ENCODE measurements at places on chromosomes 11 and 22.

DNA sequence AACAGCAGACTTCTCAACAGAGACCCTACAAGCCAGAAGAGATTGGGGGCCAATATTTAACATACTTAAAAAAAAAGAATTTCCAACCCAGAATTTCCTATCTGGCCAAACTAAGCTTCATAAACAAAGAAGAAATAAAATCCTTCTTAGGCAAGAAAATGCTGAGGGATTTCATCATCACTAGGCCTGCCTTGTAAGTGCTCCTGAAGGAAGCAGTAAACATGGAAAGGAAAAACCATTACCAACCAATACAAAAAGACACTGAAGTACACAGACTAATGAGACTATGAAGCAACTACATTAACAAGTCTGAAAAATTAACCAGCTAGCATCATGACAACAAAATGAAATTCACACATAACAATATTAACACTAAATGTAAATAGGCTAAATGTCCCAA, 947.9 kb upstream of the CHORDC1 start:
- no peak for DNase-seq

DNA sequence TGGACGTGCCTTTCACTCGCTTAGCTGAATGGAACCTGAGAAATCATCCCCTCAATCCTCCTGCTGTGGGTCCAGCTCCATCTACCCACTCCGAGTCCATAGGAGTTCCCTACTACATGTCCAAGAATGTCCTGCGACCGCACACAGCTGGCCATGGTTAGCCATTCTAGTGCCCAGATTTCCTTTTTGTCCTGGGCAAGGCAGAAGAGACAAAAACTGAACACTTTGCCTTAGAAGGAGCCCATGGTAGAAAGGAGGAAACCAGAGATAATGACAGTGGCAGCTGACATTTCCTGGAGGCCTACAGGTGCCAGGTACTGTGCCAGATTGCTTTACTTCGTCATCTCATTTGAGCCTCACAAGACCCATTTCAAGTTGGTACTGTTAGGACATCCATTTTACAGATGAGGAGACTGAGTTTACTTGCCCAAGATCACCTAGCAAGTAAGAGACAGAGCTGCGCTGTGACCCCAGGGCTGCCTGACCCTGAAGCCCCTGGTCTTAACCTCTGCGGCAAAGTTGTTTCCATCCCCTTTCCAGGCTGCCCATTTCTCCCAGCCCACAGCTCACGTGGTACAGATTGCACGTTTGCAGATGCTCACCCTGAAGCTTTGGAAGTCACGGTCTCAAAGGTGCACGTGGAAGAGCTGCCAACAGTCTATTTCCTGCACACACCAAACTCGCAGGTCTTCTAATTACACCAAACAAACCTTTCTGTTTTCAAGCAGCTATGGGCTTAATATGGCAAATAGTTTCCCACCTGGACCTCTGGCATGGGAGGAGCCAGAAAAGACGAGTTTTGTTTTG, 112.7 kb downstream of the ZBTB16 start:
- no peak for DNase-seq

DNA sequence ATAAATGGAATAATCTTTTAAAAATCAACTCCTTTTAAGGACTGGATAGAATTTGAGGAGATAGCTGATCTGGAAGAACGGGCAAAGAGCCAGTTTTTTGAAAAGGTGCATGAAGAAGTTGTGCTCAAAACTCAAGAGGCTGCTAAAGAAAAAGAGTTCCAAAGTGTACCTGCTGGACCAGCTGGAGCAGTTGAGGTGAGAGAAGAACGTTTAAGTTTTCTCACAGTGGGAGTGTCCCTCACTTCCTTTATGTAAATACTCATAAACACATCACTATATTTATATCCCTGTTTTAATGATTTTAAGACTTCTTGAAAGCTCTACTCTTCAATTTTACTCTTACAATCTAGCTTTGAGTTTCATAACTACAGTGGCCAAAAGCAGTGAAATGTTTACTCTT, 11.7 kb upstream of the ANKRD42 start:
- DNase-seq: no peak

DNA sequence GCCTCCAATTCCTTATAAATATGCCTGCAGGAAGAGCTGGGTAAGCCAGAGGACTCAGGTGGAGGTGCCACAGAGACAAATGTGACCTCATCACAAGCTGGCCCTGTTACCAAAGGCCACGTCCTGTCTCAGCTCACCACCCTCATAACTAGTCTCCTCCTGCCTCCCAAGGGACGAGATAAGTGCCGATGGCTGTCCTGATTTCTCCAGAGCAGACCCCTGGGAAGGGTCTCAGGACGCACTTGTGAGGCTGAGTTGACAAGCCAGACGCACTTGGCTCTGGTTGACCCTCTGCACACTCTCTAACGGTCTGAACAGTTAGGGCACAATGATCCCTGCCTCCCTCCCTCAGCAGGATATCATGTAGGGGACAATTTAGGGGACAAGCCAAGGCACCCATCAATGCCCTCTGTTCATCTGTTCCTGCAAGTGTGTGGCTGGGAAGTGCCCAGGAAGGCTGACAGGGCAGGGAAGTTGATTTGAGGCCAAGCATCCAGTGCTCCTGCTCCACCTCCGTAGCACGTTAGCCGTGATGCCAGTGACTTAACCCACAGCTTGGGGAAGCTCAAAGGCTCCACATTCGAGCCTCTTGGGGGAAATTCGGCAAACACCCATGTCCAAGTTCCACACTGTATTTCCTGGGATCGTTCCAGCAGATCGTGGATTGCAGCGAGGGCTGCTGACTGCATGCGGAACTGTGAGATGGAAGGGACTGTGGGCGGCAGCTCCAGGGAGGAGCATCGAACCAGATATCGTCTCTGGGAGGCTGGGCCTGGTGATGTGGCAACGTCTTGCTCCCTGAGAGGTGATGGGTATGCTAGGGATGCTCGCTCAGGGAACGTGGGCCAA, 2.8 kb downstream of the SMIM38 start:
- DNase-seq: no peak

GRCh38 chr22:45756558-45756957, 84.9 kb downstream of the ATXN10 start:
- DNase-seq: no peak

DNA sequence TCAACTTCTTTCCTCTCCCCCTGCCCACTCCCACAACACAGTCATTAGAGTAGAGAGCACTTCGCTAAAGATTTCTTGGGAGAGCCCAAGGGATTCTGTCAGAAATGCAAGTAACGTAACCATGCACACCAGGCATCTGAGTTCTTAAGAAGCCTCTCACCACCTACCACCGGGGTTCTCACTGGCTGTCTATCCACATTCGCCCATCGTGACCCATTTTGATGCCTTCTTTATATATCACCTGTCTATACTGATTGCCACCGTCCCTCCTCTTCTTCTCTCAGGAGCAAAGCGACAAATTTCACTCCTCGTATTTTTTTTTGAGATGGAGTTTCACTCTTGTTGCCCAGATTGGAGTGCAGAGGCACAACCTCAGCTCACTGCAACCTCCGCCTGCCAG, 23.9 kb upstream of the RASD2 start:
- DNase-seq: no peak

DNA sequence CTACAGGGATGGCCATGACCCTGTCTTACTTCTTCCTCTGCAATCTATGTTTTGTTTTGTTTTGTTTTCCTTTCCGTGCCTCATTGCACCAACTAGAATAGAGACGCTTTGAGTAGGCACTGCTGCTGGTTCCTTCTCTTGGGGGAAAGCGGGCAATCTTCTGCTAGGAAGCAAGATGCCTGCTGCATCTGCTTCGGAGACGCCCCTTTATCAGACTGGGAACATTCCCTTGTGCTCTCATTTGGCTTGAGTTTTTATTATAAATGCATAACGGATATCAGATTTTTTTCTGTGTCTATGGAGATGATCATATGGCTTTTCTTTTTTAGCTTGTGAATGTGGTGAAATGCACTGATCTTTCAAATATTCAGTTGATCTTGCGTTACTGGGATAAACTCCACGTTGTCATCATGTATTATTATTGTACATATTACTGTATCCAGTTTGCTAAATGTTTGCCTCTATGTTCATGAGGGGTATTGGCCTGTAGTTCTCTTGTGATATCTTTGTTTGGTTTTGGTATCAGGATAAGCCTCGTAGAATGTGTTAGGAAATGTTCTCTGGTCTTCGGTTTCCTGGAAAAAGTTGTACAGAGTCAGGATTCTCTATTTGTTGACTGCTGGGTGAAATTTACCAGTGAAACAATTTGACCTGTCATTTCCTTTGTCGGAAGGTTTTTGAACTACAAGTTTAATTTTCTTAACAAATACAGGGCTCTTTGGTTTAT, 23.4 kb upstream of the KRTAP5-6 start:
- DNase-seq: no peak

- no peak for DNase-seq
Observed at GRCh38 chr11:86589856-86590589, 82.4 kb downstream of the ME3 start.

DNA sequence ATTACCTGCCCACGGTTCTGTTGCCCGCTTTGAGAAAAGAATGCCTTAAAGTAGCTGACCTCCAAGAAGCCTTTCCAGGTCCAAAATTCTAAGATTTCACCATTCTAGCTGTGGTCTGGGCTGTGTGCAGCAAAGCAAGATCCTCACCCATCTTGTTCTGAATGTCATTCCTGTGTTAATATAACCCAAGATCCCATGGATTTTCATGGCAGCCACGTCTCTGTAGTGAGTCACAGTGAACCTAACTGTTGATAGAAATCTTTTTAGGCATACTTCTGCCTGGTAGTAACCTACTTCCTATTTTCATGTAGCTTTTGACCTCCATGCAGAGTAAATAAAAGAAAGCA, 210.0 kb downstream of the NAV2 start:
- no peak for DNase-seq

DNA sequence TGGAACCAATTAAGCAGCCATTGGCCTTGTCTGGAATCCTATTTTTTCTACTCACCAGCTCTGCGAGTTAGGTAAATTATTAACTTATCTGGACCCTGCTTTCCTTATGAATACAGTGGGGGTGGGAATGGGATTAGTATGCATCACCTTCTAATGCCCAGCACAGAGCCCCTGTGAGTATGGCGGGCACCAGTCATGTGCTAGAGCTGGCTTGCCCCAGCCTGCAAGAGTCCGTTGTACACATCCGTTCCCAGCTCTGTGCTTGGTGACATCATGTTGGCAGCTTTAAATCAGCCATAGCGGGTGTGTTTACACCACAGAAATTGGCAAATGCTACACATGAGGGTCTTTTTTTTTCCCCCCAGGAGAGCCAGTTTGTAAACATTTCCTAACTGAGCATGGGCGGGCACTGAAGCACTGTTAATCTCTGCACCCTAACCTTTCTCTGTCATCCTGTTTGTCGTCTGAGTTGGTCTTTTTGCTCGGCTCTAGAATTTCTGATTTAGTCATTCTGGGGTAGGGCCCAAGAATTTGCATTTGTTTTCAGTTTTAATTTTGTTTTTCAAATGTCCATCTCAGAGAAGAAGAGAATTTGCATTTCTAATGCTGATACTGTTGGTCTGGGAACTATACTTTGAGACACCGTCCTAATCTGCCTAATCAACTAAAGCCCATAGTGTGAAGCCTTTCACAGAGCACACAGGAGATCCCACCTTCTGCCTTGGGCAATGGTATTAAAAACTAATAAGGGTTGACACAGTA, 130.3 kb upstream of the TBCEL start:
- DNase-seq: no peak

DNA sequence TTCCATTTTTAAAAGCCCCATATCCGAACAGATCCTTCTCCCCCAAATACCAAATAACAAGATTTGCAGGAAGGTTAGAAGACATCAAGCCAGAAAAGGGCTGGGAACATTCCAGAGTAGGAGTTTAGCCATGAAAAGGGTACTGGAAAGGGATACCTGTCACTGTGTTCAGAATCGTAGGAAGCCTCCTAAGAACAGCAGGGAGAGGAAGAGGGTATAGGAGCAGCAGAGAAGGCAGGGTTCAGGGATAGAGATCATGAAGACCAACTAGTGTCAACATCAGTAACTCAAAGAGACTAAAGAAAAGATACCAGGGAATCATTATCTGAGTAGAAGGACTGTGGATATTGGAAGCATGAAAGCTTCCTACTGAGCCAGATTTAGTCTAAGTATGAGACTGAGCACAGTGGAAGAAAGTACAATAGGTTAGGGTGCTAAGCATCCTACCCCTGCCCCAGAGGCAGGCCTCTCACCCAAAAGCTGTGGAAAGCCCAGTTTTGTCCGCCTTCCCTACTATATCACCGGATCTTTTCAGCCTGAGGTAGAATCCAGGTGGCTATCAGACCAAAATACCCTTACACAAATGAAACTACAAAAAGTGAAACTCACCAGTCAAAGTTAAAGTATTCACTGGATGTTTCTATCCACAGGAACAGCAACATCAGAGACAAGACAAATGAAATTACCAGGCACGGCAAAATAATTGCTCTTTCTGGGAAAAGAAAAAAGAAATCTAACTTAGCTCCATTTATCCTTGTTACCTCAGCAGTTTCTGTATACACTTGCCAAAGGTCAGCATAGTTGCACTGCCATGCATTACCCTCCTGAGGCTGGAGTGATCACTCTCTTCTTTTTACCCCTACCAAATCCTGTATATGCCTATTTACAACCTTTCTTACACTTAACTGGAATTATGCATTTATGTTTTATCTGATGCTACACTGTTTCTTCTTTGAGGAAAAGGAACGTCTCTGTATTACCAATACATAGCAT, 16.7 kb downstream of the GDPD4 start:
- no peak for DNase-seq

- DNase-seq: no peak
Observed at GRCh38 chr22:50260434-50260800, 1.1 kb downstream of the MAPK12 start.

DNA sequence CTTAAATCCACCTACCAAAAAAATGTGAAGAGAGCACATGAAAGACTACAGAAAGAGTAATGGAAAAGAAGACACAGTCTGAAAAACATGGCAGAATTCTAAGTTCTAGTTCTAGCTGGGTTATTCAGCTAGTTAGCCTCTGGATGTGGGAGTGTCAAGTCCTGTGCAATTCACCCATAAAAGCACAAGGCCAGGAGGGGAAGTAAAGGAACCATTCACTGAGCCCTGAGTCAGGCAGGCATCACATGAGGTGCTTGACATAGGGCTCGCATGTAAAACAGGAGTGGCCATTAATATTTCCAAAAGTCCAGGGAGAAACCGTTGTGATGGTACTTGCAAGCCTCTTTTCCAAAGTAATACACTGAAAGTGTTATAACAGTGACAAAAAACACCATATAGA, 103.7 kb downstream of the GAB2 start:
- DNase-seq: no peak

GRCh38 chr11:121582296-121582695, 129.5 kb upstream of the SORL1-AS1 start:
- no peak for DNase-seq

DNA sequence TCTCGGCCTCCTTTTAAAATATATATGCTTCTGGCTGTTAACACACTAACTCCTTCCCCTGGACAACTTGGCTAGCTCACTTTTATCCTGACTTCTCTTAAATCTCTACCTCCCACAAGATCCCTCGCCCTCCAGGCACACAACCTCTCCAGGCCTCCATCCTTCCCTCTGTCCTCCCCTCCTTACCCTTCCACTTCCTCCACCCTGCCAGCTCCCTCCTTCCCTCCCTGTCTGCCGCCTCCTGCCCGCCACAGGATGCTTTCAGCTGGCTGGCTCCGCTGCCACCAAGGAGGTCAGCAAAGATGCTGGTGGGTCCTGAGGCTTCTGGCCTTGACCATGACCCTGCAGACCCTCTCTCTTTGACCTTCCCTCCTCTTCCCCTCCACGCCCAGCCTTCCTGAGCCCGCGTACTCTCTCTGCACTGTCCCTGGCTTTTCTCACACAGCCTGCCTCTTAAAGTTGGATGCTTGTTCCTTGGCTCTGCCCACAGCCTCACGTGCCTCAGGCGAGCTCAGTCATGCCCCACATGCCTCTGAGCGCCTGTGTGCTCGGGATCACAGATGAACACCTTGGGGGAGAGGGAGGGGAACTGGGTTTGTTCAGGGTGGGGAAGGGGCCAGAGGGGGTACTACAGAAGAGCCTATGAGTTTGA, 6.7 kb downstream of the NFAM1 start:
- no peak for DNase-seq

- no peak for DNase-seq
Observed at GRCh38 chr22:23781511-23782183, 5.1 kb upstream of the SMARCB1 start.

Data from activated CD8-positive, alpha-beta memory T cell treated with anti-CD3 and anti-CD28 coated beads for 24 hours (primary cell).